ENCODE measurements at places on chromosomes 5 and 9.
A peak's percentile ranks its signal among the peaks of the same experiment; 100 is the strongest.

- no peak for DNase-seq
Observed at GRCh38 chr5:166845044-166845443, 1446.4 kb upstream of the WWC1 start.

DNA sequence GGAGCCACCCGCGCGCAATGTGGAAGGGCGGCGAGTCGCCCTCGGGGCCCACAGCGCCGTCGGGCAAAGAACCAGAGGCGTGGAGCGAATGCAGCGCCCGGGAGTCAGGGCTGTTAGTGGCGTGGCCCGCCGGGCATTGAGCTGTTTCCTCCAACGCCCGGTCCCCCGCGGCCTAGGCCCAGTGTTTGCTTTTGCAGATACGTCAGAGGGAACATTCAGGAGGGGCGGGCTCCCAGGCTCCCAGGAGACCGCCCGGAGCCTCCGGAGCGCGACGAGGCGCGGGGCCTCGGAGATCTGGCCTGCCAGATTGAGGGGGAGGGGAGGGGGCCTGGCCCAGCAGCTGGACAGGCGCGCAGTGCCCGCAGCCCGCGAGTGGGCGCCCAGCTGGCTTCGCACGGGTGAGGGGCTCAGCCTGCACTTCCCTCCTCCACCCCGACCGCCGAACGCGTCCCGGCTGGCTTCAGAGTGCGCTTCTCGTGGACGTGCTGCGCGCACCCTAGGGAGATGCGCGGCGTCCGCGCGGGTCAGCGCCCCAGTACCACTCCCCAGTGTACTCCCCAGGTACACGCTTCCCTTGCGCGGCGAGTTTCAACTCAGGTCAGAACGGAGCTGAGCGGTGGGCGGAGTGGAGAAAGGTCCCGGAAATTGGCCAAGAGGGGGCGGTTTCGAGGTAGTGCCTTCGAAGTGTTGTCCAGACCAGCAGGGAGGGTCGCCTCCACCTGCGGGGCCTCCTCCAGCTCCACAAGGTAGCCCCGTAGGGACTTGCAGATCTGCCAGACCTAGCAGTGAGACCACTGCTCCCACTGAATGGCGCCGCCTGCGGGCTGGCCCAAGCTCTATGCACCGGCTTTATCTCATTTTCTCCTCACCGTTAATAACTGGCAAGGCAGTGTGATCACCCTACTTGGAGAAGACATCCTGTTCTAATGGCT, 130.4 kb downstream of the TMEM174 start:
- DNase-seq = no peak

- DNase-seq = no peak
Observed at GRCh38 chr9:113471566-113471965, 8.0 kb downstream of the RGS3 start.

DNA sequence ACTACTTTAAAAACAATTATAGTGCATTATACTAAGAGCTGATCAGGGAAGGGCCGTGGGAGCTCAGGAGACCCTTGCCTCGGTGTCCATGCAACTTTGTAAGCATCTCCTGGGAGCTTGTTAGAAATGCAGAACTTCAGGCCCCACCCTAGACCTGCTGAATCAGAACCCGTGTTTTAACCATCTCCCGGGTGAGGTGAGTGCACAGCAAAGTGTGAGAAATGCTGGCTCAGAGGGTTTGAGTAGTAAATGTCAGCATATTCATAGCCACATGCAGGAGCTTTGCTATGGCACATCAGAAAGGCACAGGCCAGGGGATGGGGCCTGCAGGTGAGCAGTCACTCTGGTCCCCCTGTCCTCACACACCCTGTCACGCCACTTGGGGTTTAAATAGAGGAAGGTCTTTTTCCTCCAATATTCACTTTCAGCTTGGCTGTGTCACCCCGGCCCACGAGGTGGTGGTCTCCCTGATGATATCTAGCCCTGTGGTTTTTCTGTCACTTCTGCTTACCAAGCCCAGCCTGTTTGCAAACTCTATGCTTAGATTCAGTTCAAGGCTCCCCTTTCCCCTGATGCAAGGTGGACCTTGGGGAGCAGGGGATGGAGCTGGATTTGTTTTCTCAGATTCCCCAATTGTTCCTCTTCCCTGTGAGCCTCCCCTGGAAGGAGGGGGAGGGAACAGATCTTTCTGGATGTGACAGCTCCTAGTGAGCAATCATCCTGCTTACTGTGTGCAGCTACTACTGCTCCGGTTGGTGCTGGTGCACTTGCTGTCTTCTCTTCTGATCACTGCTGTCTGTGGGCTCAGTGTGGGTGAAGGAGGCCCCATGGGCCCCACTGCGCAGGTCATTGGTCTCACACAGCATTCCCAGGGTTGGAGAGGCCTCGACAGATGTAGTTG, 51.8 kb upstream of the TGFBR1 start:
- no peak for DNase-seq

- no peak for DNase-seq
Observed at GRCh38 chr5:85049020-85049419, 664.3 kb upstream of the EDIL3 start.

- DNase-seq = no peak
Observed at GRCh38 chr9:138061631-138062030, 184.0 kb downstream of the CACNA1B start.

- DNase-seq = no peak
Observed at GRCh38 chr5:15752663-15753285, 252.8 kb downstream of the FBXL7 start.

DNA sequence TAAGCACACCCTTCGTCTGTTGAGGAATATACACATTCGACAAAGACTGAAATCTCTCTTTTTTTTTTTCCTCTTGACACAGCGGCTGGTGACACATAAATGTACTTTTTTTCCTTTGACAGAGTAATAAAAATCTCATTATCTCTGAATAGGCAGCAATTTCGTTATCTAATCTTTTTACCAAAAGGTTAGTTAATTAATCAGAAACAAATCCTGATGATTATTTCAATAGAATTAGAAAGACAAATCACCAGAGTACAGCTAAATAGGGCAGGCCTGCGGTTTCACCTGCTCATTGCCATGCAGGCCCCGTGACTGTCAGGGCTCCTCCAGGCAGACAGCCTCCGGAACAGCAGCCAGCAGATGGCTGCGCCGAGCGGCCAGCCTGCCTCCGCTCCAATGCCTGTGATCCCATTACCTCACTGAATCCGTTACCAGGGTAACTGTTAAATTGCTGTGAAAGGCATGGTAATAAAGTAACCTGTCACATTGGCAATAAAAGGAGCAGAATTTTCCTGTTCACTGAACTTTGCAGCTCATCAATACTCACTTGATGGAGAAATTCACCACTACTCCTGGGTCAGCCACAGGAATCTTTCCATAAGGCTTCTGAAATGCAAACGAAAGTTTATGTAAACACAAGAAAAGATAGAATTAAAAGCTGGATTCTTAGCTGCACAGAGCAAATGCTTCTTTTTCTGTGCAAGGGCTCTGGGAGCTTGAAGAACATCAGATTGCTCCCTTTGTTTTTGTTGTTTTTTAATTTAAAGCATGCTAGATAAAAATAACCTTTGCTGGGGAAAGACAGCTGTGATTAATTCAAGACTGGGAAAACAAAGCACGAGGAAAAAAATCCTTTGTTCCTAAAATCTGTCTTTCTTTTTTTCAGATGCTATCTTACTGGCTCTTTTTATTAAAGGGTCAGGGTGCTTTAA, 666.4 kb upstream of the ZNF608 start:
- DNase-seq = no peak

GRCh38 chr5:96763026-96763425, 44.7 kb downstream of the ERAP1 start:
- DNase-seq = no peak

- DNase-seq = no peak
Observed at GRCh38 chr9:33129886-33130881, 37.0 kb downstream of the B4GALT1 start.

DNA sequence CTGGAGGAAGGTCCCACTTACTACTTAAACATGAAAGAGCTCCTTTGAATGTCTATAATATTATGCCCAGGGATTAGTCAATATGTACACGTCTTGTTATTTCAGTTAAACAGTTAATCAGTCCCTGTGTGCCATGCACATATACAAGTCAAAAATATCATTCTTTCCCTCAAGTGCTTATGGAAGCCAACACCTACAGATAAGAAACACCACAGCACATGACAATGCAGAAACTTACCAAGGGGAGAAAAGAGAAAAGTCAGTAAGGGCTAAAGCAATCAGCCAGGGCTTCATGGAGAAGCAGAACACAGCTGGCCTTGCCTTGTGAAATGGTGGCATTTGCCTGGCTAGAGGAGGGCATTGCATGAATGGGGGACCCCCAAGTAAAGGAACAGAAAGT, 88.3 kb downstream of the SNCAIP start:
- no peak for DNase-seq

DNA sequence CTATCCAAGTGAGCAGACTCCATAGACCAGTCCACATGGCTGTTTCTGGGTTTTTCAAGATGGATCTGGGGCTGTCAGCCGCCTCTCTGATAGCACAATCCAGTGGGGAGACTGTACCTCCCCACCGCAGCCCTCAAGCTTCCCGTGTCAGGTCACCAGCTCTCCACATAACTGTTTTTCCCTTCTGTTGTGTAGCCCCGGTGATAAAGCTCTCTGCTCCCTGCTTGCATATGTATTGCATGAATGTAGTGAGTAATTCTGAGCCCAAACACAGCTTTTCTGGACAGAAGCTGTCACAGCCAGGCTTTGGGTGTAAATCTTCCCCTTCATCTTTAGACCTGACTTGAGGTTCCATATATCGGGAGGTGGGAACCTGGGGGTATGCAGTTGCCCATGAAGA, 23.1 kb upstream of the CFAP157 start:
- no peak for DNase-seq

- DNase-seq = peak; percentile 62
Observed at GRCh38 chr9:133238851-133239532, 29.9 kb upstream of the OBP2B start.

DNA sequence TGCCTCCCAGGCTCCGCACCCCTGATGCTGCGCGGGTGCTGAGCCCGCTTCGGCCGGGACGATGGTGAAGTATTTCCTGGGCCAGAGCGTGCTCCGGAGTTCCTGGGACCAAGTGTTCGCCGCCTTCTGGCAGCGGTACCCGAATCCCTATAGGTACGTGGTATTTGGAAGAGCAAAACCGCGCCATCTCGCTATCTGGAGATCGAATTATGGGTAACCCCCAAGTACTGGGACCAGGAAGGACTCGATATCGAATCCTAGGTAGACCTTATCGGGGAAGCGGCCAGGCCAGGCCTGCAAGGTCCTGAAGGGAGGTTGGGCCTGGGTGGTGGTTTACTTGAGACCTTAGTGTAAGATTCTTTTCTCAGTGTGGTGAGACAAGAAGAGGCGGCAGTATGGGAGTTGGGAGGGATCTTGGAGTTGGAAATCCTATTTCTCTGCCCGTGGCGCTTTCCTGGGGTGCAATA, 359 bp downstream of the PRELID1 start:
- no peak for DNase-seq

GRCh38 chr5:156762771-156763170, 87.3 kb upstream of the PPP1R2B start:
- no peak for DNase-seq

DNA sequence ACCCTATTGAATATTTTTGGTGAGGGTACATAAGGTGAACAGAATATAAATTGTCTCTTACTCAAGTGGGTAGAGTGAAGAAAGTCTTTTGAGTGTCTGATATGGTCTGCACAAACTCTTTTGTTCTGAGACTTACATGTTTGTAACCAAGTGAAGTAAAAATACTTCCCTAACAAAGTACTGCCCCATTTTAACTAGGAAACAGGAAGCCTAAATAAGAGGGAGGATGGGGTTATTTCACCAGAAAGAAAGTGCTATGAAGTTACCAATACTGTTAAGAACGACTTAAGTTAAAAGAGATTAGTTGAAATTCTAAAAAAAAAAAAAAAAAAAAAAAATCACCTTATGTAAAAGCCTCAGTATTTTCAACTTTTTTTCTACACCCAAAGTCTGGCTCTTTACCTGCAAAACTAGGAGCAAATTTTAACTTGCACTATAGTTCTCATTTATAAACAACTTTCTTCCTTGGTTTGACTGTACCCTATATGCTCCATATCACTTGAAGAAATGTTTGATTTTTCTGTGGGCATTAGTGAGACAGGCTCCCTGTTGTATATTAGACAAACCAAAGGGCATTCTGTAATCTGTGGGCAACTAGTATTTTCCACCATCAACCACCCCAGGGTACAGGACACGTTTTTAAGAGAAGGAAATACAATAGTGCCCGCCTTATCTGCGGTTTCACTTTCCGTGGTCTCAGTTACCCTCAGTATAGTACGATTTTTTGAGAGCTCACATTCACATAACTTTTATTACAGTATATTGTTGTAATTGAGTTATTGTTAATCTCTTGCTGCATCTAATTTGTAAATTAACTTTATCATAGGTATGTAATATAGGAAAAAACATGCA, 127.7 kb downstream of the NR3C1 start:
- DNase-seq = no peak

DNA sequence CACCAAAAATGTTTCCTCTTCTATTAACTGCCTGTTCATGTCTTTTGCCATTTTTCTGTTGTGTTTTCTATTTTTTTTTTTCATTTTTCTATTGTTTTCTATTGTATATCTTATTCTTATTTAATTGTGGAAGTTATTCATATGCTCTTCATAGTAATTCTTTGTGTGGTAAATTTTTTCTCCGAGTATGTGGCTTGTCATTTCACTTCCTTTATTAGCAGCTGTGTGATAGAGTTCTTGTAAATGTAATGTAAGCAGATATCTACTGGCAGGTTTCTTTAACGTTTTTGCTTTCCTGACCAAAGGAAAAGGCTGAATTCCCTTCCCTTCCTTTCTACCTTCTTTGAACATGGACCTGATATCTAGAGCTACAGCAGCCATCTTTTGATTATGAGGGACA, 5.8 kb upstream of the PLPP1 start:
- no peak for DNase-seq

DNA sequence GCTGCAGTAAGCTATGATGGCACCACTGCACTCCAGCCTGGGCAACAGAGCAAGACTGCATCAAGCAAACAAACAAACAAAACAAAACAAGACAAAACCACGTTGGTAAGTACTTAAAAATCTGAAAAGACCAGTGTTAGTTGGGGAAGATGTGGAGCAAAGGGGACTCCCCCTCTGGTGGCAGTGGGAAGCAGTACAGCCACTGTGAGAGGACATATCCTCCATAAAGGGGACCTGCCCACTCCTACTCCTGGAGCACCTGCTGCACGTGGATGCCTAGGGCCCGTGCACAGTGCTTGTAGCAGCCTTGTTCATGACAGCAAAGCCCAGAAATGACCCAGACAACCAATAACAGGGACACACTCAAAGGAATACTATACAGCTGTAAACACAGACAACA, 17.0 kb upstream of the IPPK start:
- no peak for DNase-seq

- no peak for DNase-seq
Observed at GRCh38 chr9:81656004-81656403, 33.3 kb downstream of the TLE1 start.

DNA sequence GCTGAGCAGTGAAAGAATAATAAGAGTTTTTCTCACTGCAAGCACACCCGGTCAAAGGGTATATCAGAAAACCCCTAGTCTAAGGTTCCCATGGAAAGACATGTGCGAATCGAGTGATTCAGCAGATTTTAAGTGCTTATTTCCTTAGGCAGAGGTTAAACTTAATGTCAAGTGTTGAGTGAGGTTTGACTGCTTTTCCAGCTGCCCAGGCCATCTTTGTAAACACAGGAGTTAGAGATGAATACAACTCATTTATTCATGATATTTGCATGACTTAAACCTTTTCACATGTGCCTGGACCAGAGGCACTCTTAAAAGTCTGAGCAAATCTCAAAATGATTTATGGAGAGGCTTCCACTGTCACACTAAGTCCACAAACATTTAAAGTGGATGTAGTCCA, 137.8 kb upstream of the RGMB start:
- DNase-seq = no peak

Measured in stimulated activated CD4-positive, alpha-beta T cell treated with anti-CD3 and anti-CD28 coated beads, Interleukin-15, amount 100 ng/mL, for 48 hours (primary cell).